ENCODE measurements at places on chromosomes 1 and 21.

DNA sequence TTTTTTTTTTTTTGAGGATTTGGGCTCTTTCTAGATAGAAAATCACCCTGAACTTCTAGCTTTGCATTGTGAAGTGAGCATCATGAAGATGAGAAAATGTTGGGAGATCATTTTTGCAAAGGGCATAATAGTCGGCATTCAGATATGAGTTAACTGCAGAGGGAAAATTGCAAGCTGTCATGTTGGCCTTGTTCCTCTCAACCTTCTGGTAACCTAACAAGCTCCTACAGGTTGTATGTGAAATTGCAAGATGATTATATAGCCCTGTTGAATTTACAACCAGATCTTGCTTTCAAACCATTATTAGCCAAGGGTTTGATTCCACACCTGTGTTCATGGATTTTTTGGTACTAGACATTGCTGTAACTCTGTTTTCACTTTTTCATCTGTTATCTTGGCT, 2.2 kb downstream of the ELOA start:
- no peak for DNase-seq

GRCh38 chr1:197156692-197157091, 10.2 kb upstream of the ASPM start:
- no peak for DNase-seq

- DNase-seq: no peak
Measured at GRCh38 chr21:32320726-32321125, 22.1 kb downstream of the MRAP start.

GRCh38 chr1:202615501-202616354, 94.5 kb downstream of the SYT2 start:
- no peak for DNase-seq

Measured in activated CD8-positive, alpha-beta memory T cell treated with anti-CD3 and anti-CD28 coated beads for 1 hour (primary cell).